ENCODE measurements at places on chromosomes 1 and 21.

- no peak for DNase-seq
These were observed 75.2 kb downstream of the NTPCR start for GRCh38 chr1:233025567-233025966.

GRCh38 chr1:167238713-167239112 lies 18.0 kb downstream of the POU2F1 start:
- no peak for DNase-seq

- DNase-seq, result no peak
These were observed 64.7 kb downstream of the S100B start for GRCh38 chr21:46540087-46540710.

DNA sequence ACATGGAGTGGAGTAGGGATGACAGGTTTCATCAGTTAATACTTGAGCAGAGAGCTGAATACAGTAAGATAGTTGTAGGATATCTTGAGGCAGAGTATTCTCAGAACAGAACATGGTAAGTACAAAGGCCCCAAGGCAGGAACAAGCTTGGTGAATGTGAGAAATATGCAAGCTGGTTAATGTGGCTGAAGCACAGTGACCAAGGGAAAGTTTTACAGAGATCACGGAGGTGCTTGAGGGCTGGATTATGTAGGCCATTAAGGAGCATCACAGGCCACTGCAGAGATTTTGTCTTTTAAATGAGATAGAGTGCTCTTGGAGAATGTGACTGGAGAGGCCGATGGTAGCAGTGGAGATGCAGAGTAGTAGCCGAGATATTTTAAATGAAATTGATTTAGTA lies 54.0 kb upstream of the BOLA1 start:
- no peak for DNase-seq

- DNase-seq, result no peak
These were observed 113.6 kb downstream of the NEK7 start for GRCh38 chr1:198270273-198270828.

DNA sequence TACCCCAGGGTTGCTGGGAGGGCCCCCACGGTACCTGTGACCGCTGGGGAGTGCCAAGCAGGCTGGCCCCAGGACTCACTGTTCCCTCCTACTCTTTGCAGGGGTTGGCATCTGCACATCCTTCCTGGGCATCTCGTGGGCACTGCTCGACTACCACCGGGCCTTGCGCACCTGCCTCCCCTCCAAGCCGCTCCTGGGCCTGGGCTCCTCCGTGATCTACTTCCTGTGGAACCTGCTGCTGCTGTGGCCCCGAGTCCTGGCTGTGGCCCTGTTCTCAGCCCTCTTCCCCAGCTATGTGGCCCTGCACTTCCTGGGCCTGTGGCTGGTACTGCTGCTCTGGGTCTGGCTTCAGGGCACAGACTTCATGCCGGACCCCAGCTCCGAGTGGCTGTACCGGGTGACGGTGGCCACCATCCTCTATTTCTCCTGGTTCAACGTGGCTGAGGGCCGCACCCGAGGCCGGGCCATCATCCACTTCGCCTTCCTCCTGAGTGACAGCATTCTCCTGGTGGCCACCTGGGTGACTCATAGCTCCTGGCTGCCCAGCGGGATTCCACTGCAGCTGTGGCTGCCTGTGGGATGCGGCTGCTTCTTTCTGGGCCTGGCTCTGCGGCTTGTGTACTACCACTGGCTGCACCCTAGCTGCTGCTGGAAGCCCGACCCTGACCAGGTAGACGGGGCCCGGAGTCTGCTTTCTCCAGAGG lies 6.8 kb downstream of the XKR8 start:
- DNase-seq, result no peak
